ENCODE measurements at places on chromosomes 3 and 15. TPM values are rescaled to one million over a fixed set of nuclear protein-coding genes. Genes with fewer than 3 reads are reported as not detected.

PDZRN3 gene
- 11.9 TPM for polyA plus RNA-seq

SLC9C1 gene
- 0.18 TPM for polyA plus RNA-seq

GNB5 gene
- 2.9 TPM for polyA plus RNA-seq

LRRC2 gene
- not detected for polyA plus RNA-seq

NMB gene
- 7.7 TPM for polyA plus RNA-seq

CDC25A gene
- 0.27 TPM for polyA plus RNA-seq

CSPG4 gene
- 0.22 TPM for polyA plus RNA-seq

SLC22A13 gene
- not detected for polyA plus RNA-seq

FOXB1 gene
- polyA plus RNA-seq: 0.01 TPM

FBXO40 gene
- not detected for polyA plus RNA-seq

GLDN gene
- 0.87 TPM for polyA plus RNA-seq

CLSTN2 gene
- 1.2 TPM for polyA plus RNA-seq

GXYLT2 gene
- not detected for polyA plus RNA-seq

CSTA gene
- polyA plus RNA-seq: 4.5 TPM

ITIH3 gene
- 1.8 TPM for polyA plus RNA-seq

EPB42 gene
- not detected for polyA plus RNA-seq

TMCO5A gene
- polyA plus RNA-seq: not detected

LRRK1 gene
- 6.3 TPM for polyA plus RNA-seq

FBXO45 gene
- 4.9 TPM for polyA plus RNA-seq

CKMT1B gene
- 102 TPM for polyA plus RNA-seq

SH2D7 gene
- 1.7 TPM for polyA plus RNA-seq

ISL2 gene
- polyA plus RNA-seq: 1.4 TPM

CLRN1 gene
- polyA plus RNA-seq: 0.06 TPM

SNAP23 gene
- 39.6 TPM for polyA plus RNA-seq

RBSN gene
- 17.2 TPM for polyA plus RNA-seq

CHL1 gene
- polyA plus RNA-seq: 3.0 TPM

PDCD10 gene
- polyA plus RNA-seq: 49.5 TPM

PLA2G4E gene
- polyA plus RNA-seq: not detected

ST8SIA2 gene
- 0.65 TPM for polyA plus RNA-seq

IQCH gene
- polyA plus RNA-seq: 0.27 TPM

KLHL24 gene
- polyA plus RNA-seq: 13.2 TPM

C3orf62 gene
- 7.5 TPM for polyA plus RNA-seq

ST3GAL6 gene
- polyA plus RNA-seq: 7.6 TPM

Measured in small intestine (tissue), 16 donors.